Activated T-helper 9 cell treated with anti-CD3 and anti-CD28 coated beads, Interleukin-2, amount 50 U/mL, for 16 hours (primary cell): ENCODE measurements at places on chromosomes 5 and 9.

- DNase-seq: no peak
Observed at GRCh38 chr9:19122490-19123042, 4.7 kb downstream of the PLIN2 start.

- DNase-seq: no peak
Observed at GRCh38 chr5:144582066-144582465, 411.4 kb downstream of the KCTD16 start.

DNA sequence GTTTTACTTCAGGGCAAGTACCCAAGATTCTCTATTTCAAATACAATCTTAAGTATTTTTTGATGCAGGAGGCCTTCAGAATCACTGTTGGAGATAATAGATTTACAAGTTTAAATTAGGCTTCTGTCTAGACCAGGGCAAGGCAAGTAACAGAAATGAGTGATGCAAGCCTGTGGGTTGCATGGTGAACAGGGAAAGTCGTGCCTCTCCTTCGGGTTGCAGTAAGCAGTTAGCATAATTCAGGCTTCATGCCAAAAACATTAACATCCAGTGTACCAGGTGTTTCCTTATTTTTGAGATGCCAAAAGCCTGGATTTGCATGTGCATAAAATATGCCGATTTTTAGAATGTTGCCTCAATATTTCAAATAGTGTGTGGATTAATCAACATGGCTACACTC is 369.0 kb downstream of the CAAP1 start:
- no peak for DNase-seq

DNA sequence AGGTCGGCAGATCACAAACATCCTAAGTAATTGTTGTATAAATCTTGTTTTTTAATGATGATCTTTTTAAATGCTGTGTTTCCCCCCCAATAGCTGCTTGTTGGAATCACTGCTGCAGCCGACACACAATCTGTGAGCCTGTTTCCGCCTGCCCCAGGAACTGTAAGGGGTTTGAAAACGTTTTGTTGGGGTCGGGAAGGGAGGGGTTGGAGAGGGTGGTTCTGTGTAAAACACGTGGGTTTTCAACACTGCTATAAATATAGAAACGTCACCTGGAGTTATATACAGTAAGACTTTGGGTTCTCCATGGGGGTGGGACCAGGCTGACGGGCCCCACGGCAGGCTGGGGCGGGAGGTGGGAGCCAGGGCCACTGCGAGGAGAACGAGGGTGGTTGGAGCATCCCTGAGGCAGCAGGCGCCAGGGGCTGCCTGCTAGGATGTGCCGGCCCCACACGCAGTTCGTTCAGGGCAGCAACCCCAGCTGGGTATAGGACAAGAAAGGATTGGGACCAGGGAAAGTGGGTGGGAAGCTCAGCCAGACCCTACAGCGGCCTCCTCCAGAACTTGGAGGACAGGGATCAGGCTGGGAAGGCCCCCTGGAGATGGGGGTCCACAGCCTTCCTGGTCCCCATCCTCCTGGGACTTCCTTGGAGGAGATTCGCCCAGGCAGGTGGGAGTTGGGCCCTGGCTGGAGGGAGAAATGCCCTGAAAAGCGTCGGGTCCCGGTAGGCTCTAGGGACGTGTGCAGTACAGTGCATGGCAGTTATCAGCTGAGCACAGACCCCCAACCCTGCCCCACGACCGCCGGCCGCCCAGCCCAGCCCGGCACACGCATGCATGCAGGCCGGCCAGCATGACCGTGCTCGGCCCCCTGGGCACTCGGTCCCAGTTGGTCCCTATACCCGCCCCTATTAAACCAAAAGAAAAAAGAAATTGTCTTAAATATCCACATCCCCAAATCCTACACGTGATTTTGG is 9.7 kb downstream of the RNF44 start:
- no peak for DNase-seq

DNA sequence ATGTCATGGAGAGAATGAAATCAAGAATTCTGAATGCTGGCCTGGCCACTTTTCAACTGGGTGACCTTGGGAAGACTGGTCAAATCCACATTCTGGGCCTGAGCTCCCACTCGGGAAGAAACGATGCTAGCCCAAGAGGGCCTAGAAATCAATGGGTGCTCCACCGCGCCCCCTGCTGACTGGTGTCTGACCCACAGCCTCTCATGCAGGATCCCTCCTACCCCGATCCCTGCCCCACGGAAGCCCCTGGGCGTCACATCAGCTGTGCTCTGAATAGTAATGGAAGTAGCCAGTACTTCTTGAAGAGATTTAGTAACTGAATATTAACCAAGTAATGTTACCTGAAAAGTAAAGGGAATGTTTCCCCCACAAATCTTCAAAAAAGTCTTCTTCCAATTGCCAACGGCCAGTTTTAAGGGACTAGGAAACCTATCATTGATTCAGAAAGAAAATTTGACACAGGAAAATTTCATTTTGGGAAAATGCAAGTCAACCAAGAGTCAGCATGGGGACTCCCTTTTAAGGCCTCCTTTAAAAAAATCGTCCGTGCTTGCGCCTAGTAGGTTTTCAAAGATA is 43.9 kb downstream of the CRB2 start:
- no peak for DNase-seq

GRCh38 chr5:140336388-140336787 is 10.0 kb downstream of the HBEGF start:
- DNase-seq: no peak

- DNase-seq: no peak
Observed at GRCh38 chr5:95727764-95728191, 3.4 kb upstream of the RHOBTB3 start.

GRCh38 chr9:127905788-127906191 is 6.4 kb upstream of the ST6GALNAC6 start:
- DNase-seq: peak; percentile 57

GRCh38 chr9:130936285-130937117 is 2.5 kb downstream of the FIBCD1 start:
- no peak for DNase-seq

DNA sequence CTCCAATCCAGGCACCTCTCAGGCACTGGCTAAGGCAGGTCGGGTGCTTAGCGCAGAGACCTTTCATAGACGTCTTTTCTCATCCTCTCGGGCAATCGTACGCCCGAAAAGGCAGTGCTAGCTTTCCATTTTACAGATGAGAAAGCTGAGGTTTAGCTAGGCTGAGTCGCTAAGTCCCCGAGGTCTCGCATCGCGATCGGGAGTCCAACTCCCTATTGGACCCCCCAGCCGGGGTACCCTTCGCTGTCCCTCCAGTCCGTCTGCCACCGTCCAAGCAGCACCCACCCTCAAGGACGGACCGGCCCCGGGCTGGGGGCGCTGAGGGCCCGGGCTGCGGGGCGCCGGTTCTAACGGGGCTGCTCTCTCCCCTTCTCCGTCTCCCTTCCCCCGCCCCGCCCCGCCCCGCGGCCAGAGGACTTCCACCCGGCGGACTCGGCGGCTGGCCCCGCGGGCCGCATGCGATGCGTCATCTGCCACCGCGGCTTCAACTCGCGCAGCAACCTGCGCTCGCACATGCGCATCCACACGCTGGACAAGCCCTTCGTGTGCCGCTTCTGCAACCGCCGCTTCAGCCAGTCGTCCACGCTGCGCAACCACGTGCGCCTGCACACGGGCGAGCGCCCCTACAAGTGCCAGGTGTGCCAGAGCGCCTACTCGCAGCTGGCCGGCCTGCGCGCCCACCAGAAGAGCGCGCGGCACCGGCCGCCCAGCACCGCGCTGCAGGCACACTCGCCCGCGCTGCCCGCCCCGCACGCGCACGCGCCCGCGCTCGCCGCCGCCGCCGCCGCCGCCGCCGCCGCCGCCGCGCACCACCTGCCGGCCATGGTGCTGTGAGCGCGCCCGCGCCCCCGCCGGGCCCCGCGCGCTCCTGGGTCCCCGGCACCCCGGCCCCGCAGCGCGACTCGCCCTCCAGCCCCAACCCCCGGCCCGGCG is 12.5 kb upstream of the EXOSC2 start:
- peak; percentile 53 for DNase-seq

- no peak for DNase-seq
Observed at GRCh38 chr9:131405428-131405827, 11.5 kb downstream of the PRRC2B start.

DNA sequence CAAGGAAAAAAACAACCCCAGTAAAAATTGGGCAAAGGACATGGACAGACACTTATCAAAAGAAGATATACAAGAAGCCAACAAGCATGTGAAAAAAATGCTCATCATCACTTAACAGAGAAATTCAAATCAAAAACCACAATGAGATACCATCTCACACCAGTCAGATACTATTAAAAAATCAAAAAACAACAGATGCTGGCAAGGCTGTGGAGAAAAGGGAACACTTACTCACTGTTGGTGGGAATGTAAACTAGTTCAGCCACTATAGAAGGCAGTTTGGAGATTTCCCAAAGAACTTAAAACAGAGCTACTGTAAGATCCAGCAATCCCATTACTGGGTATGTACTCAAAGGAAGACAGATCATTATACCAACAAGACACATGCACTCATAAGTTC is 157.4 kb downstream of the EDIL3 start:
- no peak for DNase-seq

DNA sequence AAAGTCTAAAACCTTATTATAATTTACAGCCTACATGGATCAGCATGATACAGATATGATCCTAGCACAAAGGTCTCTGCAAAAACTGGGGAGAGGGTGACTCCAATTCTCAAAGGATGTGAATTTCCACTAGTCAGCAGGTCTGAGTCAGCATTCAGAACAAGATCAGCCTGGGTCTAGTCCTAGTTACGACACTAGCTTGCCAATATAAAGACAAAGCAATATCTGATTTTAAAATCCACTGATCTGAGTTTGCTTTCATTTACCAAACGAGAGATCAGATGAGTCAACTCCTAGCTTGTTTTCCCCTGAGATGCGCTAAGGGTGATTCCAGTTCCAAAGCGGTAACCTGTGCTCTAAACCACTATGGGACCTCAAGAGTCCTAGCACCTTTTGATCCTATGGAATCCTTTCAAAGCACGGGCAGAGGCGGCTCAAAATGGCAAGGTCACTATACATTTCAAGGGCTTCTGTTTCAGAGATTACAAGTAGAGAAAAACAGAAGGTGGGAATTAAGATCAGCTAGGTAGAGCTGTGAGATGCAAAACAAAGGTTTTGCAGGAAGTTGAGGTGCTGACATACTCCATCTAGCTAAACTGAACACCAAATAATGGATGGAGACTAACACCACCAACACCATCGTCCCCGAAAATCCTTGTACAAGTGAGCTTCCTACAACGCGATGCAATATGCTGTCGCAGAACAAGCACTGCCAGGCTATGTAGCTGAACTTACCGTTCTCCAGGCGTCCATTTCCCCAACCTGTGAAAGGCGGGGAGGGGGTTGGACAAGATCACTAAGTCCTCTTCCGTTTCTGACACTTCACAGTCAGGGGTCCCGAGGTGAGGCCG is 906 bp downstream of the SLC25A51 start:
- no peak for DNase-seq

DNA sequence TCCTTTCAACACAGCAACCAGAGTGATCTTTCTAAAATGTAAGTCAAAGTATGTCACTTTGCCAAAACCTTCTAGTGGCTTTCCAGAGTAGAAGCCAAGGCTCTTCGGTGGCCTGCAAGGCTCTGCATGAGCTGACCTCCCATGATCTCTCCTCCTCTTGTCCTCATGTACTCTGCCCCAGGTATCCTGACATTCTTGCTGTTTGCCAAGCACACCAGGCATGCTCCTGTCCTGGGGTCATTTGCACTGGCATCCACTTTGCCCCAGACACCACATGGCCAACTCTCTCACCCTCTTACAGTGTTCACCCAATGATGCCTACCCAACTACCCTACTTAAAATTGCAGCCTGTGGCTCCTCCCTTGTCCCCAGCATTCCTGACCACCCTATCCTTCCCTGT is 86.3 kb downstream of the ZNF618 start:
- no peak for DNase-seq

- no peak for DNase-seq
Observed at GRCh38 chr5:62328772-62329491, 22.9 kb downstream of the KIF2A start.

DNA sequence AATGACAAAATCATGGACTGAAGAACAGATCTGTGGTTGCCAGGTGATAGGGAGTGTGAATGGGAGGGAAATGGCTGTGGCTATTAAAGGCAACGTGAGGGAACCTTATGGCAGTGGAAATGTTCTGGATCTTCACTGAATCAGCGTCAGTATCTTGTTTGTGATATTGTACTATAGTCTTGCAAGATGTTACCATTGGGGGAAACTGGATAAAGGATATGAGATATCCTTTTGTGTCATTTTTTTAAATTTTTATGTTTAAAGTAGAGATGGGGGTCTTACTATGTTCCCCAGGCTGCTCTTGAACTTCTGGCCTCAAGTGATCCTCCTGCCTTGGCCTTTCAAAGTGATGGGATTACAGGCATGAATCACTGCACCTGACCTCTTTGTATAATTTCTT is 95.5 kb downstream of the RPS23 start:
- no peak for DNase-seq

GRCh38 chr9:115665519-115665918 is 488.1 kb upstream of the PAPPA start:
- DNase-seq: no peak

DNA sequence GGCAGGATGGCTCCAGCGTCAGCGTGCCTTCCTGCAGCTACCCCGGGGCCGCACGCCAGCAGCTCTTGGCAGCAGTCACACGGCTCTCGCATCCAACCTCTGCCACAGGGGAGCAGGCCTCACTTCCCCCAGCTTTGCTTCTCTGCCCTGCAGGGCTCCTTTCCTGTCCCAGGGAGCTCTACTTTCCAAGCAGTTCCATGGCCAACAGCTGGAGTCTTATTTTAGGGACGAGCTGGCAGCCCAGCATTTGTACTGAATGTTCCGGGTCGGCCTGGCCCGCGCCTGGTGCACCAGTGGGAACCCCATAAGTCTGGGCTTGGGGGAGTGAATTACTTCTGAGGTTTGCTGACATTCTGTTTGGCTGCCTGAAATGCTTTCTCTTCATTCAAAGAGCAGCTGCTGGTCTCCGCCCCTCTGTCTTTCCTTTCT is 34.6 kb downstream of the GADD45G start:
- no peak for DNase-seq

DNA sequence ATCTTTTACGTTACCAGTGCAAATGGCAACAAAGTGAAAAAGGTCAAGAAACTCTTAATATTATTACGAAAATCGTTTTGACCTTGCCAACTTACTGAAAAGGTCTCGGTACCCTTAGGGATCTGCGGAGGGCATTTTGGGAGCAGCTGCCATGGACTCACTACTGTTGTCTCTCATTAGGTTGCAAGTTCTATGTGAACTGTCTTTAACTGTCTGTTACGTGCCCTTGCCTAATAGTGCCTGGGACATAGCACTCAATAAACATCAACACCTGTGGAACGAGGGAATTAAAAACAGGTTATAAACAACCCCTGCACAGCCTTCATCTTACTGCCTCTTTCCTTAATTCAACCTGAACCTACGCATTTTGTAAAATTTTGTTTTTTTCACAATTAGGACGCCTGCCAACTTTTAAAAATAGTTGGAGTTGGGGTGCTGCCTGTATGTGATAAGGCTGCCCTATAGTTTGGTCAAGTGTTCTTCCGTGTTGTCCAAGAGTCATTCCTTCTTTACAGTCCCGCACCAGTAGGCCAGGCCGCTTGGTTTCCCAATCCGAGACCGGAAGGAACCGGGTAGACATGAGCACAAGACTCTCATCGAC is 527 bp upstream of the SREK1 start:
- DNase-seq: no peak
